ENCODE measurements at places on chromosomes 1 and 21.
A peak's percentile ranks its signal among the peaks of the same experiment; 100 is the strongest.

DNA sequence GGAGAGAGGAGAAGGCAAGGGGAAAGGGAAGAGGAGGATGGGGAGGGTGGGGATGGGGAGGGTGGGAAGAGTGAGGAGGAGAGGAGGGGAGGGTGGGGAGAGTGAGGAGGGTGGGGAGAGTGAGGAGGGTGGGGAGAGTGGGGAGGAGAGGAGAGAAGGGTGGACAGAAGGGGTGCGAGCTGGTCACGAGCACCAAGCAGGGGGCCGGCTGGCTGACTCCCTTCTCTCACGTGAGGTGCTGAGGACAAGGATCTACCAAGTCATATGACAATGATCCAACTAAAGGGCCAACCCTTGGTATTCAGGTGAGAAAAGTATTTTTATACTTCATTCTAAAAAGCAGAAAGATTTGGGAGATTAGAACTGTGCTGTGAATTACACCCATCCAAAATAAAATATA, 51.8 kb downstream of the COQ8A start:
- DNase-seq = no peak

DNA sequence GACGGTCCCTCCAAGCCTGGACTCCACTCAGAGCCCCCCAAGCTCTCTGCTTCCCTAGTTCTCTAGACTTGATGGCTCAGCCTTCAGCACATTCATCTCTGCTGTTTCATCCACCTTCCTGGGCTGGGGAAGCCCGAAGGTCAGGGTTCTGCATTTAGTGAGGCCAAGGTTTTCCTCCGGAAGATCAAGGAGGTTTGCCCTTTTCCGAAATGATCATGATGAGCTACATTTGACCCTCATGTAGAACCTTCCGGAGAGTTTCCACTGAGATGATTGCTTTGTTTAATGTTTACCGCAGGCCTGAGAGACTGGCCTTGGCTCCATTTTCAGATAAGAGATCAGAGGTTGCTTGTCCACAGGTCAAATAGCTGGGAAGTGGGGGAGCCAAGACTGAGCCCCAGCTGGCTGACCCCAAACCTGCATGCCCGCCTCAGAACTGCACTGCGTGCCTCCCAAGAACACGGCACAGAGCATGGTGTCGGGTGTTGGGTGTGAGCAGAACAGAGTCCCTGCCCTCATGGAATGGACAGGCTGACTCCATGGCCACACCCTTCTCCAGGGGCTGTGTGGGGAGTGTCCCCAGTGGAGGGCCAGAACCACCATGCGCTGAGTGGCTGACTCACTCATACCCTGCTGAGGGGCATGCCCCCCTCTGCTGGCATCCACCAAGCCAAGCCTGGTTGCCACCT, 200.8 kb upstream of the TMEM51 start:
- DNase-seq = no peak

DNA sequence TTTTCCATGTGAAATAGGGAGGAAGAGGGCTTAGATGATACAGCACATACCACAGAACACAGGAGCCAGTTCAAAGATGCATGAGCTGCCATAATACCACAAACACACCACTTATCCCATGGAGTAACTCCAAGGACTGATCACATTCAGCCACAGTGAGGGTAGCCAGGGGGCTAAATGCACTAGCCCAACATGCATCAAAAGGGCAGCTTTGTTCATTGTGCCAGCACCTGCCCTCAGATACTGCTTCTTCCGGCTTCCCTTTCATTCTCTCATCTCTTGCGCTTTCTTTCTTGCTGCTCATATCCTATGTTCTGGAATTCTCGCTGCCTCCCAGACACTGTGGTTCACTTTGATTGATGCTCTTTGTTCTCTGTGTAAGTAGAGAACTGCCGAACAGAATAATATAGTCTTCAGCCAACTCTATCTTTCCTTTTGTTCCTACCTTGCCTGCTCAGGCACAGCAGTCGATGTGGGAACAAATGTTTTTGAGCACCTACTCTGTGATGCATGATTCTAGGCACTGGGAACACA, 50.0 kb upstream of the SYT6 start:
- DNase-seq = no peak

- no peak for DNase-seq
These were observed 399.9 kb upstream of the RUNX1 start for GRCh38 chr21:35448876-35449599.

- DNase-seq = no peak
These were observed 38.0 kb upstream of the ACTRT2 start for GRCh38 chr1:2983319-2983705.

DNA sequence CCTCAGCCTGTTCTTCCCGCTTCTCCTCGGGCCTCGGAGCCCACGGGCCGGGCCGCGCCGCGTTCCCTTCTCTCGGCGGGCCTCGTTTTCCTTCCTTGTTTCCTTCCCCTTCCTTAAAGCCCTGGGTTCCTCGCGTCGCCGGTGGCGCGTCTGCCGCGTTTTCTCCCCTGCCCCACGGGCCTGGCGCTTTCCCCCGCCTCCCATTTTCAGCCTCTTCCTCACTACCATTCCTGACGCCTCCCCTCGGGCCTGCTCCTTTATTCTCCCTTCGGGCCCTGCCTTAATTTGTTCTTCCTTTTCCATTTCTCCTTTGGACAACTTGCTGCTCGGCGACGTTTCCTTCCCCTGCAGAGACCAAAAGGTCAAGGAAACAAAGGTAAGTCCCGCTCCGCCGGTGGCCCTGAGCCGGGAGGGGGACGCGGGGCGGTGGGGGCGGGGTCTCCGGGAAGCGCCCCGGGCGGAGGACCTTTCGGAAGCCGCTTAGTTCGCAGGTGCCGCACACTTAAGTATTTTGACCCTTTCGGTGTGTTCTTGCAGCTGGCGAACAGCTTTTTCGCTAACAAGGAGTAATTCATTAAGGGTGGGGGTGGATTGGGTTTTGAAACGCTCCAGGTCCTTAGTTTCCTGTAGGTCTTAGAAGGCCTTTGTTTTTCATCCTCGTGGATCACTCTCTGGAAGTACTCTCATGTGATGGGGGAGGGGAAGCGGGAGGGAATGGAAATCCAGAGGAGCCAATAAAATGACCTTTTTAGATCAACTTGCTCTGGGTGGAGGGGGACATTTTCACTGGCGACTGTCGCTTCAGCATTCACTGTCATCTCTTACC, 780 bp downstream of the YTHDF2 start:
- peak; percentile 62 for DNase-seq

DNA sequence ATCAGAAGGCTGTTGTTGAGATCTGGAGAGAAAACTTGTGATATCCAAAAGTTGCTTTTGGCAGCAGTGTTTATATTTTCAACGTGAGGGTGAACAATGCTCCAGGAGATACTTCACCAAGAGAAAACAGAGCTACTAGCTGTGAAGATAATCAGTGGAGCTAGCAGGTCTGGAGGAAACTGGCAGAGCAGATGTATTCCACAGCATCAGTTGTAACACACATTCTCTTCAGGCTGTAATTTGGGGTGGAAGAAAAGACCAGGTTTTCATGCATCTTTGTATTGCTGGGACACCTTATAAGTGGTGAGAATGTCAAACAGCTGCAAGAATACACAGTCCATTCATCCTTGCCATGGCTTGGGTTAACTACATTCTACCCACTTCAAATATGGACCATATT, 22.0 kb downstream of the AHCYL1 start:
- no peak for DNase-seq

DNA sequence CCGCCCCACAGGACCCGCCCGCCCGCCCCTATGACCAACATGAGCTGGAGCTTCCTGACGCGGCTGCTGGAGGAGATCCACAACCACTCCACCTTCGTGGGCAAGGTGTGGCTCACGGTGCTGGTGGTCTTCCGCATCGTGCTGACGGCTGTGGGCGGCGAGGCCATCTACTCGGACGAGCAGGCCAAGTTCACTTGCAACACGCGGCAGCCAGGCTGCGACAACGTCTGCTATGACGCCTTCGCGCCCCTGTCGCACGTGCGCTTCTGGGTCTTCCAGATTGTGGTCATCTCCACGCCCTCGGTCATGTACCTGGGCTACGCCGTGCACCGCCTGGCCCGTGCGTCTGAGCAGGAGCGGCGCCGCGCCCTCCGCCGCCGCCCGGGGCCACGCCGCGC, 7.9 kb upstream of the IBA57 start:
- DNase-seq = no peak

- DNase-seq = no peak
These were observed 919 bp downstream of the CHI3L1 start for GRCh38 chr1:203185585-203185984.
